ENCODE measurements at places on chromosomes 7 and 10.

- no peak for DNase-seq
Measured at GRCh38 chr7:51949726-51950644, 633.4 kb upstream of the COBL start.

DNA sequence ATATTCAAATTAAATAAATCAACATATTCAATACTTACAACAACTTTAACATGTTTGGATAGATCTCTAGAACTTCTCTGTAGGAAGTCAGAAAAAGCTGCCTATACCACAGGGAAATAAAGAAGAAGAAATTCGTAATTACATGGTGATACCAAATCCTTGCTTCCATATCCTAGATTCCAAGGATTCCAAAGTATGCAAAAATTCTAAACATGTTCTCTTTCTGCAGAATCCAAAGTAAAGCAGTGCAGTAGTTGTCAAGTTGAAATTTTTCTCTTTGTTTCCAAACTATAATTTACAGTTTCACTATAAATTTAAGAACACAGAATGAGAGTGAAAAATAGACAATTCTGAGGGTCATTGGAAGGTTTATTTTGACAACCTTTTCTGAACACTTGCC lies 233.7 kb upstream of the PTN start:
- no peak for DNase-seq

DNA sequence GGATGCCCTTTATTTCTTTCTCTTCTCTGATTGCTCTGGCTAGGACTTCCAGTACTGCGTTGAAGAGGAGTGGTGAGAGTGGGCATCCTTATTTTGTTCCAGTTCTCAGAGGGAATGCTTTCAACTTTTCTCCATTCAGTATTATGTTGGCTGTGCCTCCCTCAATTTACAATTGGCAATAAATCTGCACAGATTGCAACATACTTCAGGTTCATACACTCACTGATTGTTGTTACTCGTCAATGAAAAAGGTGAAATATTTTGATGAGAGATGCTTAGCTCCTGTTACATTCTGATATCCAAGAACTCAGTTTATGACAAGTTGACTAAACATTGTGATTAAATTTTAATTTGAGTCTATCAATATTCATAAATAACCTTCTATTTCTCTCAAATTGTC lies 37.9 kb upstream of the DKK1 start:
- DNase-seq = no peak

DNA sequence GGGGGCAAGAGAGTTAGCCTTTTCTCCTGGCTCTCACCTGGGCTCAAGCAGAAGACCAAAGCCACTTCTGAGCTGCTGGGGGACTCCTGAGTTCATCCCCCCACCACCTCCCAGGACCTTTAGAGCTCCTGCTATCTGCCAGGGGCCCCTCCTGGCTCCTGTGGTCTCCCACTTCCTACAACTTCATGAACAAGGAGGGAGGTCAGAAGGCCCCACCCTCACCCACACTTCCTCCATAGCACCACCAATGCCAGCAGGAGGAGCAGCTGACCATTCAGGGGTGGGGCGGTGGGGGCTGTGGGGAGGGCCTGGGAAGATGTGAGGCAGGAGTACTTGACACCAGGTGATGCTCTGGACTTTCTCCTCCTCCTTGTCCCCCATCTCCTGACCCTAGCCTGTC lies 32.6 kb upstream of the ADCYAP1R1 start:
- DNase-seq = no peak

- DNase-seq = no peak
Measured at GRCh38 chr7:43753843-43754242, 4.6 kb upstream of the BLVRA start.

Measured in CD4-positive, alpha-beta T cell treated with Interferon alpha-2 for 1 hour (primary cell).